ENCODE measurements at places on chromosomes 5 and 9.

GRCh38 chr9:105967797-105968196 is 273.5 kb downstream of the TMEM38B start:
- DNase-seq, result no peak

GRCh38 chr9:98888801-98889421 is 54.8 kb upstream of the COL15A1 start:
- DNase-seq, result no peak

DNA sequence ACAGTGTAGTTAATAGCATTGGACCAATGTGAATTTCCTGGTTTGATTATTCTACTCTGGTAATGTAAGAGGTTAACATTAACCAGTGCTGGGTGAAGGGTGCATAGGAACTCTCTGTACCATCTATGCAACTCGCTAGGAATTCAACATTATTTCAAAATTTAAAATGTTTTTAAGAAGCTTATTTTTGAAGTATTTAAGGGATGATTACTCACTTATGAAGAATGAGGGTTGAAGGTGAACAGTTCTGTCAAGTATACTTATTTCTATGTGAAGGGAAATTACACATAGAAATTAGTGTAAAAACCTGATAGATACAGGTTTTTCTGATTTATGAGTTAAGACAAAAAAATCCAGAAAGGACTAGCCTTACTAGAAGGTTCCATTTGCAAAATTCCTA is 165.8 kb downstream of the INSYN2B start:
- no peak for DNase-seq

DNA sequence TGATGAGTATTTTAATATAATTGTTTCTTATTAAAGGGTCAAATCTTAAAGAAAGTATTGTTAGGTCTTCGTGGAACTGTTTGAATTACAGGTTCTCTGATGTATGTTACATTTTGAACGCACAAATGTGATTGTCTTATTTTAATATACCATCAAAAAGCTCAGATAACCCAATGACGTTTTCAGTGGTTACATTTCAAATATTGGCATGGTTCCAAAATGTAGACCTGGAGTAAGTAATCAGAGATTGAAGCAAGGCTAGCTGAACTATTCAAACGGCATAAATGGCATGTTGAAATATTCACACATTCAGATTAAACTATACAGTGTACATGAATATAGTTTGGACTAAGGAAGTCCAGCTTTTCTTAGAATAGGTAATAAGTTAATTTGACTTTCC is 281.7 kb upstream of the EFNA5 start:
- DNase-seq, result no peak

- no peak for DNase-seq
These were observed 813 bp upstream of the AGTPBP1 start for GRCh38 chr9:85742597-85742936.

DNA sequence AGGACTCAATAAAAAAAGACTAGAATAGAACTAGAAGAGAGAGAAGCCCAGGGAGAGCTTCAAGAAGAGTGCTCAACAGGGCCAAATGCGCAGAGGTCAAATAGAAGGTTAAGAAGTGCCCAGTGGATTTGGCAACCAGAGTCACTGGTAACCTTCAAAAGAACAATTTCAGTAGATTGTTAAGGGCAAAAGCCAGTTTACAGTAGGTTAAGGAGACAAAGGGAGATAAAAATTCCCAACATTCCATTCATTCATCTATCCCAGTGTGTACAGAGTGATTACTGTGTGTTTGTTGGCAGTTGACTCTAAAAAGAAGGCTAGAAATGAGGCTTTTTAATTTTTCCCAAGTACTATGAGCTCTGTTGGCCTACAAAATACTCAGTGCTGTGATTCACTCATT is 69.4 kb downstream of the RIGI start:
- DNase-seq, result no peak

Measured in neuronal stem cell (in vitro differentiated cells).